ENCODE measurements at places on chromosomes 4 and X.

- no peak for DNase-seq
Observed at GRCh38 chrX:64977830-64978229, 1.6 kb upstream of the ZC4H2 start.

GRCh38 chr4:46432923-46433322 lies 43.0 kb upstream of the GABRA2 start:
- no peak for DNase-seq

DNA sequence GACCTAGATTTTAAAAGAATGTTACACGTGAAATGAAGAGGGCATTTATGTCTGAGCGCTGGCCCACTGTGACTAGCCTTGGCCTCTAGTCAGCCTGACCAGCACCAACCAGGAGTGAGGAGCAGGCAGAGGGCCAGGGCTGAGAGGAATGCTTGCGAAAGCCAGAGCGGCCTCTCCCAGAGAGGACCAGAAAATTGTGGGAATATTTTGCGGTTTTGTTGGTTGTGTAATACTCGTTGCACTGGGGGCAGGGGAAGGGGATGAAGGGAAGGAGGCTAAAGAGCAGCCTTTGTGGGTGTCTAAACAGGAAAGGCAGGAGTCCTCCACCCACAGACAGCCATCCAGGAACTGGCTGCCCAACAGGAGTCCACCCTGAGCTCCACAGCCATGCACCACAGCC lies 3.8 kb downstream of the GABRE start:
- DNase-seq = no peak

DNA sequence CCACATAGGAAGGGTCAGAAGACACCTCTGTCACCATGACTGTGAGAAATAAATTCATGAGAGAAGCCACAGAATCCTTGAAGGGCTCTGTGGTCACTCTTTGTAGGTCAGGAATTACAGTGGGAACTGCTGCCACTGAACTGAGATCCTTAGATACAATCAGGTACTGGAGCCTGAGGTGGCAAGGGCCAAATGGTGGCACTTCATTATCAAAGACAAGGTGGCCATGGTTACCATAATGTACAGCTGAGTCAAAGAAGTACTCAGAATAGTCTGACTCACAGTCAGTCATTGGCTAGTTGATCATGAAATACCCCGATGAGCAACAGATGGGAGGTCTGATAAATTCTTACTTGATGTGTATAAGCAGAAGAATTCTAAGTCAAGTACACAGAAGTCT lies 131.9 kb downstream of the RTL3 start:
- no peak for DNase-seq

- DNase-seq = no peak
Observed at GRCh38 chr4:166432842-166433241, 559.8 kb downstream of the TLL1 start.

DNA sequence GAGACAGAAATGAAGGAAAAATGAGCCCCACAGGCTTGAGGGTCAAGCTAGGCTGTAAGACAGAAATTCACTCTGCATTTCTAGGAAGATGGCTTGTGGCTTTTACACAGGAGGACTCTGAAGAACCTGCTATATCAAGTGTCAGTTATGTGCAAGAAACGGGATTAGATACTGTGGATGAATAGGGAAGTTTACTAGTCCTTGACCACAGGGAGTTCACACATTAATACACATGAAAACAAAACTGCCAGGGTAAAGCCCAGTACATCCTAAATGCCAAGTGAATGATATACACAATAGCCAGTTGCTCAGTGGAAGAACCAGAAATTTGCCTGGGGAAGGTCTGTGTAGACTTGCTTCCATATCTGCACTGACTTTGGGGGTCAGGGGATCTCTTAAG lies 53.5 kb downstream of the TMEM131L start:
- DNase-seq = no peak
